Activated T-cell treated with anti-CD3 and anti-CD28 coated beads, Interleukin-2, amount 50 U/mL, for 48 hours (primary cell): ENCODE measurements at places on chromosomes 4 and X.

GRCh38 chr4:25844961-25845712 lies 17.7 kb downstream of the SEL1L3 start:
- no peak for DNase-seq

GRCh38 chrX:152149648-152150047 lies 11.3 kb upstream of the MAGEA10 start:
- DNase-seq, result no peak

DNA sequence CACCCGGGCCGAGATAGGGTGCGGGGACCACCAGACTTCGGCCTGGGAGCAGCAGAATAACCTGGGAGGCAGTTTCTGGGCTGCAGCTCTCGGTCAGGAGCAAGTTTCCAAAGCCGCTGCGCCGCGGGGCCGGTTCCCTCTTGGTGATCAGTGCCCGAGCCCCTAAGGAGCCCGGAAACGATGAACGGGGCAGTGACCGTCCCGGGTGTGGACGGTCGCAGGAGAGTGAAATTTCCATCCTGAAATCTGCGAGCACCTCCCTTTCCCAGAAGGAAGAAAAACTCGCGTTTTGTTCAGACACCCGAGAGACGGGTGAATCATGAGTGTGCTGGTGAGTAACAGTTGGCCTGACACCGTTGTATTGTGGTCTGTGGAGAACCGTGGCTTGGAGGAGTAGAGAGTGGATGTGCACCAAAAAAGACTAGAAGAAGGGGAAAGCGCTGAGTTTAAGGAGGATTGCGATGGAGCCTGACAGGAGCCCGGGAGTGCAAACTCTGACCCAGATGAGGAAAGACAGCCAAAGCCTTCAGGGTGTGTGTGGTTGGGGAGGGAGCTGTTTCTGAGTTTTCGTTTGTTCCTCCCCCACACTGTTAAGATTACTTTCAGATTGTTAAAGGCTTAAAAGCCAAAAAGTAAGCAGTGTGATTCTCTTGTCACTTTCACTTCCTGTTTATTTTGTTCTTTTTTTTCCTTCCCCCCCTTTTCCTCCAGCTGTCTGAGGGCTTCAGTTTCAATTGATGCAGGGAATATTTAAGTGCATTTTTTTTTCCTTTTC lies 828 bp downstream of the MCUB start:
- peak; percentile 75 for DNase-seq

DNA sequence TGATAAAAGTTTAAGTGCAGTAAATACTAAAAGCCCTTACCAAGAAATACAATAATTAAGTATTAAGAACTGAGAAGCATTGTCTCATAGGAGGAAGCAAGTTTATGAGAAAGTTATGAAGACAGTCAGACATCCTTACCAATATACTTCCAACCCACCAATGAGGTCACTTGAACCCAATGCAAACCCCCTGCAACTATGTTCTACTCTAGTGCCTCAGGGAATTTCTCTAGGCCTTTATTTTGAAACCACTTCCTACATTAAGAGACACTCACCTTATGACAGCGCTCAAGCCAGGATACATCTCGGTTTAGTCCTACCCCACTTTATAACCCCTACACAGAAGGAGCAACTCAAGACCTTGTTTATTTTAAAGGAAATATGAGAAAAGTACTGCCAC lies 61.3 kb downstream of the STPG2 start:
- DNase-seq, result no peak

DNA sequence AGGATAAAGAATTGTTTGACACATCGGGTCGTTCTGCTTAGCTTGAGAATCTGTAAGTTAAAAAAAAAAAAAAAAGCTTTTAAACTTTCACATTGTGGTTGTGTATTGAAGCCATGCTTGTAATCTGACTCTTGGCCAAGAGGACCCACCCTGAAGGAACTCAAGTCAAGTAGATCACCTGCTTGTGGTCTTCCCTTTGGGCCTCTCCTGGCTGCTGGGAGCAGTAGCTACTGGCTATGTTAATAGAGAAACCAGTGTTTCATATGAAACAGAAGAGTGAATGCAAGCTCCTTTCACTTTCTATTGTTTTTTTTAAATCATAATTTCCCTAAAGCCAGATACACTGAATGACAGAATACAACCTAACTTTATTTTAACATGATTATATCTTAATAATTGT lies 402.4 kb upstream of the NDST4 start:
- no peak for DNase-seq

- no peak for DNase-seq
These were observed 63.7 kb upstream of the CAMK2D start for GRCh38 chr4:113825272-113825671.

DNA sequence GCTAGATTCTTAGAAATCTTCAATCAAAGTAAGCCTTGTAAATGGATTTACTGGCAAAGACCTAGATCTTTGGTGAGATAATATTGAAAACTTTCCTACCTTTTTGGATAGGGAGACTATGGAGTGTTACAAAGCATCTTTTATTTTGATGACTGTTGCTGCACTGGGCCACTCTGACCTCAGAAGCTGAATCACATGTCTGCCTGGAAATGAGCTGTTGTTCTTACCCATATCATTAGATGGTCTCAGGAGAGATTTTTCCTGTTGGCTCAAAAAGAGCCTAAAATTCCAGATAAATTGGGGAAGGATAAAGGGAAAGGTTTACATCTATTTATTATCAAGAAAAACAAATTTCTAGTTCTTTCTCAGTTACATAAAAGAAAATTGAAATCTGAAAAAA lies 127.5 kb upstream of the BMP3 start:
- DNase-seq, result no peak

DNA sequence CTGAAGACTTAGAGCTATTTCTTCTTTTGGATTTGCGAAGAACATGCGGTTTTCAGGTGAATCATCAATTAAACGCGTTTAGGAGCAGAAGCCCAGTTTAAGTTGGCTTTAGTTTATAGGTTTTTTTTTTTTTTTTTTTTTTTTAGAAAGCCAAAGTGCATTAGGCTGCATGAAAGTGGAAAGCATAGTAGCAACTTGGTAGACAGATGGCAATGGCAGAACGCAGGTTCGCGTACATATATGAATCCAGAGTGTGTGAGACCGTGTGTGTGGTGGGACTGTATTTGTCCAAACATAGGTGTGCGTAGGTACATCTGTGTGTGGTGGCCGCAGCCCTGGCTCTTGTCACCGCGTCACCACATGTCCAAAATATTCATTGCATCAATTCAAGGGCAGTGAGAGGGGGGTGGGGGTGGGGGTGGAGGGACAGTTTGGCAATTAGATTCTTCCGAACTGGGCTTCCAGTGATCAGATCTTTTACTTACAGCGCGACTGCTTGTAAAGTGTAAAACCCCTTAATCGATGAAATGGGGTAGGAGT lies 901 bp downstream of the JADE1 start:
- peak; percentile 50 for DNase-seq

- DNase-seq, result no peak
These were observed 27.8 kb upstream of the PSAPL1 start for GRCh38 chr4:7462509-7462971.

GRCh38 chrX:28880136-28880535 lies 292.9 kb downstream of the IL1RAPL1 start:
- DNase-seq, result no peak

DNA sequence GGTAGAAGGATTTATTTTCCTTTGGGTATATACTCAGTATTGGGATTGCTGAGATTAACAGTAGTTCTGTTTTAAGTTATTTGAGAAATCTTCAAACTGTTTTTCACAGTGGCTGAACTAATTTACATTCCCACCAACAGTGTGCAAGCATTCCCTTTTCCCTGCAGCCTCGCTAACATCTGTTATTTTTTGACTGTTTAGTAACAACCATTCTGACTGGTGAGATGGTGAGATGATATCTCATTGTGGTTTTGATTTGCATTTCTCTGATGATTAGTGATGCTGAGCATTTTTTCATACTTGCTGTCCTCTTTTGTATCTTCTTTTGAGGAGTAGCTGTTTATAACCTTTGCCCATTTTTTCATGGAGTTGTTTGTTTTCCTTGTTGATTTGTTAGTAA lies 457.8 kb downstream of the TRAM1L1 start:
- no peak for DNase-seq

- no peak for DNase-seq
These were observed 153.0 kb downstream of the KDM6A start for GRCh38 chrX:45026036-45026435.

GRCh38 chr4:48554606-48555005 lies 64.6 kb downstream of the ZAR1 start:
- DNase-seq, result no peak

DNA sequence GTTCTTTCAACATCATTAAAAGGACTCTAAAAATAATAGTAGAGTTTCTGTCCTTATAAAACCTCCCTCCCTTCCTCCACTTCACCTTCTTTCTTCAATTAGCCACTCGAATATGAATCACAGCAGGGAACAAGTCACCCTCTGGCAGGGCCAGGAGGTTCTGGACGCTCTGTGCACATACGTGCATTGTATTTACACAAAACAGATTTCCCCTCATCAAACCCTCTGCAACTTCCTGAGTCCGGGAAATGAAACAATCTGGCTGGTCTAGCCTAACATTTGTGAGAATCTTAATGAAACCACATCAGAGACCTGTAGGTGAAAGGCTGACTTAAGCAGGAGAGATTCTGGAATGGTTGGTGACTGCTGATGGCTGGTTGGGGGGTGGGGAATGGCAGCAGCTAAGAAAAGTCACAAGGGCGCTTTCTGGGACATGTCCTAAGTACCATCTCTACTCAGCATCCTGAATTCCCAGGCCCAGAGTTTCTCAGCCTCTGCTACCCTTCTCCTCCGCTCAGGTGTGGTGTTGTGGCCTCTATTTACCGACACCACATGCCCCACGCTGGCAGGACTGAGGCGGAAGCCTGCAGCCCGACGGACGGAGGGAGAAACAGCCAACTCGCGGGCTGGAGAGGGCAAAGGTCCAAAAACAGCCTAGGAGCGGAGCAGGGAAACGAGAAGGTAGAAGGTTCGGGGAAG lies 1.0 kb downstream of the ZDHHC9 start:
- peak; percentile 21 for DNase-seq

GRCh38 chr4:76948443-76949275 lies 893 bp upstream of the SEPTIN11 start:
- DNase-seq, result peak; percentile 70

GRCh38 chr4:83207497-83208101 lies 77.0 kb downstream of the COQ2 start:
- DNase-seq, result no peak

- DNase-seq, result no peak
These were observed 66.0 kb downstream of the TRMT44 start for GRCh38 chr4:8506373-8507195.

GRCh38 chr4:174119830-174120229 lies 163.6 kb downstream of the FBXO8 start:
- no peak for DNase-seq

- DNase-seq, result no peak
These were observed 23.3 kb downstream of the RGS12 start for GRCh38 chr4:3316146-3316545.

GRCh38 chrX:30153881-30154260 lies 61.5 kb upstream of the MAGEB2 start:
- no peak for DNase-seq

- DNase-seq, result peak; percentile 63
These were observed 337 bp downstream of the STIM2 start for GRCh38 chr4:26860922-26861433.

- DNase-seq, result no peak
These were observed 1171.0 kb upstream of the PCDH10 start for GRCh38 chr4:131978120-131978519.

DNA sequence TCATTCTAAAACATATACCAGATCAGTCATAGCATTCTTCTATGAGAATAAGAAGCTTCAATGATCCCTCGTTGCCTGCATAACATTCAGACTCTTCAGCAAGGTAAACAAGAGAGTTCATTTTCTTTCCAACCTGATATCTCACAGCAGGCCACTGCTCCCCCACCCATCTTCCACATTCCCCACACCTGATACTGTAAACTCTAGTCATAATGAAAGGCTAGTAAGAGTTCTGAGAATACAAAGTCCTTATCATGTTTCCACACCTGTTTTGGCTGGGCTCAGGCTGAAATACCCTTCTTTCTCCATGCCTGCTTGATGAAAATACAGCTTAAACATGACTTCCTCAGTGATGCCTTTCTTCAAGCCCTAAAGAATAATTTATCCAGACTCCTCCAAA lies 2.3 kb upstream of the AASDH start:
- no peak for DNase-seq

GRCh38 chr4:40403081-40403480 lies 67.9 kb downstream of the CHRNA9 start:
- no peak for DNase-seq

DNA sequence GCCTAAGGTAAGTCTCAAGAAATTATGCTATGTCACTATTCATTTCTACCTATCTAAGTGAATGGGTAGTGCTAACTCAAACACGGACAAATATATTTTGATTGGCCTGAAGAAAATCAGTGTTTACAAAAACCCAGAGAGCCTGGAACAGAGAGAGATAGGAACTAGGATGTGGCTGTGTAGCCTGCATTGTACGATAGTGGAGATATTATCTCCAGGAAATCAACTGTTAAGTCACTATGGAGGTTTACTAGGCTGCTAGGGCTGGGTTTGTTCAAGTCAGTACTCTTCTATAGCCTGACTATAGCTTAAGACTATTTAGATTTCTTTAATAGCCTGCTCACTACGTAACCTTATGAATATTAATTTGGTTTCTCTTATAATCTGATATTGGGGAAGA lies 127.9 kb downstream of the TACR3 start:
- no peak for DNase-seq

DNA sequence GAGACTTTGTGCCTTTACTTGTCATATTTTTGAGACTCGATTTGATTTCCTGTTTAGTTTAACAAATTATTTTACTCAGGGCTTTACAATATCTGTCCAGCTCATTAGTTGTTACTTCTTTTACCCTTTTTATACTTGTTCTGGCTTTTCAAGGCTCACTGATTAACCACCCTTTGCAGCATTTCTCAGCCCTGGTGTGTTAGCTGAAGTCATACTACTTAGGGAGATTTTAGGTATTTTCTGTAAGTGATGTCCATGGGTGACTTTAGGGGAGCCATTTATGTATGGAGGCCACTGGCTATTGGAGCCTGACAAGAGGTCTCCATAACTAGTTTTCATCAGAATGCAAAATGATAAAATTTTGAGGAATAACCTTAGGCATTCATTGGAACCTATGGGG lies 147.2 kb downstream of the RPA4 start:
- no peak for DNase-seq

GRCh38 chr4:173990869-173991210 lies 292.6 kb downstream of the FBXO8 start:
- no peak for DNase-seq

GRCh38 chrX:43861750-43862149 lies 20.5 kb downstream of the MAOB start:
- no peak for DNase-seq

GRCh38 chr4:7880683-7881082 lies 59.0 kb downstream of the AFAP1 start:
- no peak for DNase-seq

DNA sequence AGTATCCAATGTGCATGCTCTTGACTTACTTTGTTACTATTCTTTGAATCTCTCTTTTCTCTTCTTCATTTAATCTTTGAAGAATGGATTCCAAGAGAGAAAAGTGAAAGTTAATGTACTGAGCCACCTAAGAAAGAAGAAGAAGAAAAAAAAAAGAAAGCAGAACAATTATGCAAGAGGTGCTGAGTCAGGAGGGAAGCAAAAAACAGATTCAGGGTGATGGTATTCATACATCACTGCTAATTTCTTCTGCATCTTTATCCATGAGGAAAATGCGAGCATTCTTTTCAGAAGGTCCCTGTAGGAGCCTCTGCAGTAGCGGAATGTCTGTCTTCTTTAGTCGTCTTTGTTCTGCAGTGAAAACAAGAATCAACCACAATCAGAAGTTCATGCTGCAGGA lies 43.9 kb downstream of the RASSF6 start:
- no peak for DNase-seq

GRCh38 chr4:87916626-87917025 lies 58.9 kb upstream of the SPP1 start:
- DNase-seq, result no peak

- DNase-seq, result no peak
These were observed 128.6 kb downstream of the CHIC2 start for GRCh38 chr4:53935780-53936179.
